A549 treated with CpdA at 1 μM for 4 hours (cell line): ENCODE measurements at places on chromosomes 4 and X. TPM values are rescaled to one million over a fixed set of nuclear protein-coding genes. Genes with fewer than 3 reads are reported as not detected.

CDKL2 gene
- total RNA-seq = 0.28 to 0.99 TPM (median 0.73 TPM) in 5 replicates

TCP11X2 gene
- total RNA-seq = not detected in 5 replicates

KLHL4 gene
- 2.8 to 3.6 TPM (median 3.2 TPM) in 5 replicates for total RNA-seq

GSX2 gene
- not detected in 5 replicates for total RNA-seq

NSG1 gene
- total RNA-seq = 0.60 to 0.98 TPM (median 0.90 TPM) in 5 replicates
